ENCODE measurements at places on chromosomes 1 and 21. TPM values are rescaled to one million over a fixed set of nuclear protein-coding genes. Genes with fewer than 3 reads are reported as not detected.

Gene C4BPB
- 223 TPM for total RNA-seq

Gene EPHA10
- 0.03 TPM for total RNA-seq

GRCh38 chr1:59331686-59332620 is 35.1 kb downstream of the FGGY start:
- DNase-seq = no peak

DNA sequence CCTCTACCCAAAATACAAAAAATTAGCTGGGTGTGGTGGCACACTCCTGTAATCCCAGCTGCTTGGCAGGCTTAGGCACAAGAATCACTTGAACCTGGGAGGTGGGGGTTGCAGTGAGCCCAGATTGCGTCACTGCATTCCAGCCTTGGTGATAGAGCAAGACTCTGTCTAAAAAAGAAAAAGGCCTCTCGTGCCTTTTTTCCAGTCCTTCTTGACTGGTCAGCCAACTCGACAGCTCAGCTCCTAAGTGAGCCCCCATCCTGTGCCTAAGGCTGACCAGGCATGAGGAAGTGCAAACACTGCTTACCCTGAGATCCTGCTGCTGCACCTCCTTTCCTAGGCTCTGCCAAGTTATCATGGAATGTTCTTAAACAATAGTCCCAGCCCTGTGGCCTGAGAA is 10.1 kb upstream of the PROK1 start:
- no peak for DNase-seq

DNA sequence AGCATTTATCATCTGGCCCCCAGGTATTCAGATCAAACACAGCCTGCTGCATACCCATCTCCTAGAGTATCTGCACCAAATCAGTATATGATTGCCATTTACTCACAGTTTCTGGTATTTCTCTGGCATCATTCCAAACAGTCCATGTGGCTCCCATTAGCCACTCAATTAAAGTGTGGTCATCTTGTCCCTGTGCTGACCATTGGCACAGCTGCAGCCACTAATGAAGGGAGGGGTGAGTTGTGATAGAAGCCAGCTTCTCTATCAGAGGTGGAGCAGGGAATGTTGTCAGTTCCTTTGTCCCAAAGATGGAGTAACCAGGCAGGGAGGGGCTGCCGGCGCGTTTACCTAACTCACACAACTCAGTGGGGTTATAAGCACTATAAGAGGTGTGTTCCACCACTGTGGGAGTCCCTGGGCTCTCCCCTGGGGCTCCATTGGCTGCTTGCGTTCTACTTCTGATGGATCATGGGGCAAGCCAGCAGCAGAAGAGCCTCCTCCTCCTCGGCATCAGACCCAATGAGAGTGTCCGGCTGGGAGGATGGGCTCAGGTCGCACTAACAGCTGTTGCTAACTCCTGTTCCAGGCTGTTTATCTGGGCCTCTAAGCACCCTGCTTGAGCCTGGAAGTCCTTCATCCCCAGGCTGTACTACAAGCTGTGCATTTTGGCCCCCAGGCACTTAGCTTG is 108.6 kb downstream of the GDAP2 start:
- no peak for DNase-seq

Data from left lobe of liver (tissue), 2 donors.